ENCODE measurements at places on chromosomes 12 and 14.

- DNase-seq, result no peak
These were observed 29.4 kb downstream of the RIN3 start for GRCh38 chr14:92542766-92543554.

DNA sequence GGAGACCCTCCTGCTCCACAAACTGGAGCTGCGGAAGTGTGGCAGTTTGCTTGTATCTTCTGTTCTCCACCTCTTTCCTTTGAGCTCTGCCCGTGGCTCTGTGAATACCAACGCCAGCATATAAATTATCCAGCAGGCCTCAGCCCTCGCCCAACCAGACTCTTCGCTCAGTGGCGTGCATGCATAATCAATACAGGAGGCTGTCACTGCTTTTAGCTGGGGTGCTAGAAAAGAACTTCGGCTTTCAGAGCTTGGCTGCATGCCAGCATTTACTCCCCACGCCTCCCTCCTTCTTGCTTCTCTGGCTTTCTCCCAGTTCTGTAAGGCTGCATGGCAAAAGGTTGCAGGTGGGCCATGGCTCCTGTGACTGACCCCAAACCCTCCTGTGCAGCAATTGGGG lies 26.9 kb downstream of the NRXN3 start:
- DNase-seq, result no peak

GRCh38 chr12:54477259-54477658 lies 3.9 kb upstream of the GTSF1 start:
- no peak for DNase-seq

GRCh38 chr12:30700216-30700900 lies 4.7 kb upstream of the IPO8 start:
- DNase-seq, result no peak

GRCh38 chr14:100994756-100995330 lies 91.3 kb upstream of the RTL1 start:
- no peak for DNase-seq

- no peak for DNase-seq
These were observed 152.3 kb downstream of the MSRB3 start for GRCh38 chr12:65430571-65431306.

DNA sequence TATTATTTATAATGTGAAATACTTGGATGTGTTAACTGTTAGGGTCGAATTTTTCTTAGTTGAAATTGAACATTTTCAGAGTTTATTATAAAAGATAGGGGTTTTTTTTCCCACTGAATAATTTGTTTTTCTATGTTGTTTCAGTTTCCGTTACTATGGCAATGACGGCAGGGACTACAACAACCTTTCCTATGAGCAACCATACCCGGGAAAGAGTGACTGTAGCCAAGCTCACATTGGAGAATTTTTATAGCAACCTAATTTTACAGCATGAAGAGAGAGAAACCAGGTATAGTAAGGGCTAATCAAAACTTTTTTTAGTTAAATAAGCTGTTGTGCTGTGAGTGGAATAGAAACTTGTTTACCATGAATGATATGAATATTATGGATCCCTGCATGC lies 35.1 kb upstream of the BMAL2 start:
- no peak for DNase-seq

DNA sequence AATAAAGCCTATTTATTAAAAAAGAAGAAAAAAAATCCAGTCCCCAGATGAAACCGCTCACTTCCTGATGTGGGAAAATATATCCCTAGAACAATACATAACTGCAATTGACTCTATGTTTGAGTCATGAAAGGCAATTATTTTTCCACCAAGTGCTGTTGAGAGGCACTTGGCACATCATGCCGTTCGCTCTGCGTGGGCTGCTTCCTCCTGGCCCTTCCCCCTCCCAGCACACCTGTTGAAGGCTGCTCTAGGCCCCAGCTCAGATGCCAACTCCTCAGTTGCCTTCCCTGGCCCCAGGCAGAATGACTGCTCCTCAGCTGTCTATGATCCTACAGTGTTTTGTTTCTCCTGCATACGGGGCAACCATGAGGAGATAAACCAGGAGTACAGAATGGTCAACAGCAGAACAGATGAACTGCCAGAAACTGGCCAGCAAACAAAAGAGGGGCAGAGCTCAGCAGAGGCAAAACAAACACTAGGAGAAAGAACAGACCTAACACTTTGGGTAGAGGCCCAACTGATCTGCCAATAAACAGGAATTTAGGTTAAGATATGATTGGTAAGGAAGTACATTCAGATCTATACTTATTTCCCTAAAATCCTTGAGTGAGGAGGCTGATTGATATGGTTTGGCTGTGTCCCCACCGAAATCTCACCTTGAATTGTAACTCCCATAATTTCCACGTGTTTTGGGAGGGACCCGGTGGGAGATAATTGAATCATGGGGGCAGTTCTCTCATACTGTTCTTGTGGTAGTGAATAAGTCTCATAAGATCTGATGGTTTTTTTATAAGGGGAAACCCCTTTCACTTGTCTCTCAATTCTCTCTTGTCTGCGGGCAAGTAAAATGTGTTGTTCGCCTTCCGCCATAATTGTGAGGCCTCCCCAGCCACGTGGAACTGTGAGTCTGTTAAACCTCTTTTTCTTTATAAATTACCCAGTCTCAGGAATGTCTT lies 58.6 kb downstream of the SLC38A1 start:
- DNase-seq, result peak; percentile 50

GRCh38 chr12:45789025-45789424 lies 59.5 kb downstream of the ARID2 start:
- DNase-seq, result no peak

GRCh38 chr14:100471441-100472093 lies 115.7 kb downstream of the BEGAIN start:
- no peak for DNase-seq

DNA sequence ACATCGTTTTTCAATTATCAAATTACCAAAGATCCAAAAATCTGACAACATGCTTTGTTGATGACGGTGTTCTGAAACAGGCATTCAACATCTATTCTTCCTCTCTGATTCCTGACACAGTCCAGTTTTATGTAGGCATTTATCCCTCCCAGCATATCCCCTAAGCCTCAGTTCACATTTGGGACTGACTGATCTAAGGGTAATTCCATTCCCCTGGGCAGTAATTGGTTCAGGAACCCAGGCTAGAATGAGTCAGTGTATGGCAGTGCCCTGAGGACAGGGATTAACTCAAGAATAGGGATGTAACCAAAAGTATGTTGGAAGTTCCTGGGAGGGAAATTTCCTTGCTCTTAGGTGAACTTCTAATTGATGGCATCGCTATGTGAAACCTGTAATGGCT lies 10.3 kb upstream of the PCNX1 start:
- DNase-seq, result no peak

DNA sequence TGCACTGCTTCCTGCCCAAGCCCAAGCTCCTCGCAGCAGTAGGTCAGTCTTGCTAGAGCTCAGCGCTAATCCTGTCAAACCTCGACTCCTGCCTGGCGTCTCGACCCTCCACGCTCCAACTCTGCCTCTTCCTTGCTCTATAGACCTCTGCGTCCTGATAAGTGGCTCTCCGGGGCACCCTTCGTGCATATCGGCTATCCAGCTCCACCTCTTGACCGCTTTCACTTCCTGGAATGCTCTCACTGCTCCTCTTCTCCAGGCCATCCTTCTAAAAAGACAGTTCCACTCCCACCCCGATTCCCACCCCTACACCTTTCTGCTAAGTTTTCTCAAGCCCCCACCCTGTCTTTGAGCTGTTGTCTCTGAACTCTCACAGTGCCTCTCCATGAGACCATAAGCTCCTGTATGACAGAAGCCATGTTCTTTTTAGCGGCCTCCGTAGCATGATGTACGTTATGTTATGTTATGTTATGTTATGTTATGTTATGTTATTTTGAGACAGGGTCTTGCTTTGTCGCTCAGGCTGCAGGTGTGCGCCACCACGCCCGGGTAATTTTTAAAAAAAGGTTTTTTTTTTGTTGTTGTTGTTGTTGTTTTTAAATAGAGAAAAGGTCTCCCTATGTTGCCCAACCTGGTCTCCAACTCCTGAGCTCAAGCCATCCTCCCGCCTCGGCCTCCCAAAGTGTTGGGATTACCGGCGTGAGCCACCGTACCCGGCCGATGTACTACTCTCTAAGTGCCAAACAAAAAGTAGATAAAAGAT lies 601 bp downstream of the COX14 start:
- DNase-seq, result no peak

GRCh38 chr12:117255386-117255785 lies 65.1 kb upstream of the FBXO21 start:
- no peak for DNase-seq
